GM04504 (cell line): ENCODE measurements at places on chromosomes 5 and 9.
A peak's percentile ranks its signal among the peaks of the same experiment; 100 is the strongest.

GRCh38 chr9:2755285-2755684 lies 38.0 kb downstream of the KCNV2 start:
- DNase-seq = no peak

DNA sequence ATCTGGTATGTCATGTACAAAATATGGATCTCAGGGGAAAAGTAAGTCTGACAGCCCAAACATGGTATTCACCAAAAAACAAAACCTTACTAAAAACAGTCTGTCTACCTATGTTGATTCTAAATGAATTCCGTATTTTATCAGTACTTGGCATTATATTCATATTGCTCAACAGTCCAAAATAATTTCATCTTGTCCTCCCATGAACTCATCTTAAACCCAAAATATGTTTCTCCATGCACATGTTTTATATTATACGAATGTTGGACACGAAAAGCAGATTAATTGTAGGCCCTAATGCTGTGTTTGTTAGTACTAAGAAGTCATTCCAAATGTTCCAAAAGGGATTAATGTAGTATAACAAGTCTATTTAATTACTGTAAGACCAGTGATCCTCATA lies 20.1 kb downstream of the NFIB start:
- no peak for DNase-seq

- DNase-seq = no peak
Measured at GRCh38 chr5:96648593-96648992, 13.6 kb upstream of the CAST start.

DNA sequence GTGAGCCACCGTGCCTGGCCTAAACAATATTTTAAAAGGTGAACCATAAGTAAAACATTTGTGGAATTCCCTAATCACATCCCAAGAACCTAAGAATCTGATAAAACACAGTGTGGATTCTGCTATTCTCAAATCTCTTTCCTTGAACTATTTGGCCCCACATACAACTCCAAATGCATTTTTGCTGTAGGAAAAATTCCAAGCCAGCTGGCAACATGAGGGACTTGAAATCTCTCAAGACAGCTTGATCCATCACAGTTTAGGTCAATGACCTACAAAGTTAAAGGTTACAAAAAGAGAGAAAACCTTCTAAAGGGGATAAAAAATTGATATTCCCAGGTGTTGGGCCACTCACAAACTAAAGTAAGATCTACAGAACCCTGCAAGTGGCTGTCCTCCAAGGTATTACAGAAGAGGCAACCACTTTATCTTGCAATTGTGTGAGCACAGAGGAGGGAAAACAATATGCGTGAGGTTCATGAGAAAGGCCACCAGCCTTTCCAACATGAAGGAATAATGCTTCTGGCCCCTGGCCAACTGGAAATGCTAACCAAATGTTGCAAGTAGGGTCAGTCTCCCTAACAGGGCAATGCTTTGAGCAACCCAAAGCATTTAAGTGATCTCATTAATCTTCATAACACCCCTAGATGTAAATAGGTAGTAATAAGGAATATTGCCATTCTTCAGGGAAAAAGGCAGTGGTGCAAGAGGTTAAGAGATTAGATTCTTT lies 221.4 kb downstream of the SEMA5A start:
- DNase-seq = peak; percentile 15

GRCh38 chr5:141439411-141440141 lies 9.3 kb downstream of the PCDHGA12 start:
- DNase-seq = no peak

GRCh38 chr9:127884427-127884911 lies 7.0 kb upstream of the AK1 start:
- DNase-seq = no peak

- no peak for DNase-seq
Measured at GRCh38 chr5:151182976-151183375, 25.4 kb upstream of the ANXA6 start.

DNA sequence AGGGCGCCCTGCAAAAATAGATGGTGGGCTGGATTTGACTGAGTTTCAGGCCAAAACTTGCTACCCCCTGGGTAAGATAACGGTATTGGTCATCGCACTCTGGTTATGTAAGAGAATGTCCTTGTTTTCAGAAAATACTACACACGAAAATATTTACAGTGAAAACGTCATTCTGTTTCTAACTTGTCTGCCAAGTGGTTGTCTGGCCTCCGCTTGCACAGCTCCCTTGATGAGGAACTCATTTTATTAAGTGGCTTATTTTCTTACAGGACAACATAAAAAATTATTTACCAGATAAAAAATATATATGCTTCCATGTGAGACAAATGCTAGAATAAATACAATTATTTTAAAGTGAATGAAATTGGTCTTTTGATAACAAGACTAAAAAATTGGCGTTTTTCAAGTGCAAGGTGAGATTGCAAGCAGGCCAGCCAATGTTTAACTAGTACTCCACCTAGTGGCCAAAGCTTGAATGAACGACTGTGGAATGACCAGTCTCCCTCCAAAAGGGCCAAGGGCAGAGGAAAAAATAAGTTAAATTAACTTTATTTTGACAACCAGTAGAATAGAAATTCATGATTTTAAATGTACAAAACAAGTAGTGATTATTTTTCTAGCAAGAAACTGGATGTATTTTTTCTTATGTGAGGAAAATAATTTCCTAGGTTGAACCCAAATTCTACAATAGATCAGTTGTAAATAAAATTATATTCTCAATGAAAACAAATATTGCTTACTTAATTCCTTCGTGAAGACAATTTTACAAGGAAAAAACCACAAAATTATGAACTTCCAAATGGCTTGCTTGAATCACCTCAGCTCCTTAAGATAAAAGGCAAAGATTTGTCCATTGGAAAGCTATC lies 93.2 kb downstream of the ZFAND5 start:
- peak; percentile 23 for DNase-seq

- DNase-seq = no peak
Measured at GRCh38 chr9:136378170-136379002, 4.9 kb upstream of the CARD9 start.

- no peak for DNase-seq
Measured at GRCh38 chr5:174187481-174187880, 142.0 kb downstream of the NSG2 start.

DNA sequence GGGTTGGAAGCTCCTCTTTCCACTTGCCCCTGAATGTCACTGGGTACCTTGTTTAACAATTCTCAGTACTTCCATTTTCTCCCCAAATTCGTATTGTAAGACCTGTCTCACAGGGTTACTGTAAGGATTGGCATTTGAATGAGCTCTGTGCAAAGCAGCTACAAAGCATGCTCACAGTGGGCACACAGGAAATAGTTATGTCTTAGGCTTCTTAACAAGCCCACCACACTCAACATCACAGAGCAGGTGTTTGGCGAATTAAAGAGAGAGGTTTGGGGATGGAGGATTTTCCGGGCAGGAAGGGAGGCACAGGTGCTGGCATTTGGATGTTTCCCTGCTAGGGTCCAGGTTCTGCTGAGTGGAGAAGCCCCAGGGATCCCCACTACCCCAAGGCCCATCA lies 17.0 kb upstream of the LHFPL2 start:
- no peak for DNase-seq

DNA sequence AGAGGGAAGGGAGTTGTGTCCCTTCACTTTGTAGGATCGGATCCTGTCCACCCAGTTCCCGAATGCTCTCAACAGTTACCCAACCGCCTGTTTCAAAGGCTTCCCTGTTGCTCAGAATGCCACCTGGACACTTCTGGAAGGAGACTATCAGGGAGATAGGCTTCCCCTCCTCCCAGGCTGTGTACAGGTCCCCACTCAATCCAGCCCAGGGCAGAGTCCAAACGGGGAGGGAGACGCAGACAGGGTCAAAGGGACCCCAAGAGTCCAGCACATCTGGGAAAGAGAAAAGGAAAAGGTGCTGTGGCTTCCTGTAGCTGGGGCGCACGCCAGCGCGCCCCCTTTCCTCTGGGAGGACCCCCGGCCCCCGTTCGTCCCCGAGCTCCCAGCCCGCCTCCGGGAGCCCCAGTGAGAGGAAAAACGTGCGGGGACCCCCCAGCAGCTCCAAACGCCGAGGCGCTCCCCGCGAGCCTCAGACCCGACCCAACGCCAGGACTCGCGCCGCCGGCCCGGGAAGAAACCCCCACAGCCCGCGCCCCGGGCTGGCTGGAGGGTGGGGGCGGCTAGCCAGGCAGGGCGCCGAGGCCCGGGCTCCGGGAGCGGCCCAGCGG lies 640 bp downstream of the SURF4 start:
- DNase-seq = no peak

DNA sequence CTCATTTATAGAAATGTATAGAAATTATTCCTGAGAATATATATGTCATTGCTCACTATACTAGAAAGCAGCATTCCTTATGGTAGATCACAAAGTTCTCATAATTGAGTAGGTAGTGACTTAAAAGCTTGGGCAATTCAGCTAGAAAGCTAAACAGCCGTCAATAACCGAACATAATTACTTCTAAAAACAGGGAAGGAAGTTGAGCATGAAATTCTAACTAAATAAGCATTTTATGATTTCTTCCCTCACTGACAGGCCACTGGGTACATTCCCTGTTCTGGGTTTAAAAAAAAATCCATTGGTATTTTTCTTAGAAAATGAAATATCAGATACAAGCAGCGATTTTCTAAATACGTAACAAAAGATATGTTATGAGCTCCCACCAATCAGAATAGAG lies 91.1 kb upstream of the DAB2 start:
- DNase-seq = no peak

DNA sequence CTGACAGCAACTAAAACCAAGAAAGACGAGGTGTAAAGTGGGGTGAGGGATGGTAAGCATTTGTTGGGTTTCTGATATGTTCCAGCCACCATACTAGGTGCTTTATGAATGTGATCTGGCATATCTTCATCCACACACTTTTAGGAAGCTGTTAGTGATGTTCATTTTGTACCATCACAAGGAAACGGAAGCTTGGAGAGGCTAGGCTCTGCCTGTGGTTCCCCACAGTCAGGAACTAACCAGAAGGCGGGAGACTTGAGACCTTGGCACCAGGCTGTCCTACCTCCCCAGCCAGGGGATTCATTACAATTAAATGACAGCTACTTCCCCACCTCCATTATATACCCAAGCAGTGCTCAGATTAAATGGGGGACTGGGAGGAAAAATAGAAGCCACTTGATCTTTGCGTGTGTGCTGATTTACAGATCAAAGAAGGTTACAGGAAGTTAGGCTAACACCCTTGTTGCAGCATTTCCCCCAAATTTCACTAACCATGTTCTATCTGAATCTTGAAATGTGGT lies 43.0 kb downstream of the SFXN1 start:
- DNase-seq = no peak

GRCh38 chr5:44275908-44276307 lies 113.3 kb downstream of the FGF10 start:
- no peak for DNase-seq

DNA sequence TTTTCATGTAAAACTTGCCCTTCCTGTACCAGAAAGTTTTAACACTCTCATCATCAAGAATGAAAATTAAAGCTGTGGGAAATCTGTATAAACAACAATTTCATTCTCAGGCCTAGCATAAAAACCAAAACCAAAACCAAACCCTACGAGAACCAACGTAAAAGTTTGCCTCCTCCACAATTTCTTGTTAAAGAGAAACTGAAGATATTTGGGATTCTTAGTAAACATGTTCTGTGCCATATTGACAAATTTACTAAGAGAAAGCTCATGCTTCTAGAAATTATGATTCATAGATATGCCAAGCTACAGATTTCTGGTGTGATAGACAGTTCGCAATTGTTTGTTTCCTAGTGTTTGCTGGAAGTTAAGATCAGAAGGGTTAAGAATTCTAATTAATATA lies 801.0 kb upstream of the NUDT12 start:
- DNase-seq = no peak

GRCh38 chr5:103260951-103261350 lies 2.4 kb downstream of the MACIR start:
- DNase-seq = no peak

DNA sequence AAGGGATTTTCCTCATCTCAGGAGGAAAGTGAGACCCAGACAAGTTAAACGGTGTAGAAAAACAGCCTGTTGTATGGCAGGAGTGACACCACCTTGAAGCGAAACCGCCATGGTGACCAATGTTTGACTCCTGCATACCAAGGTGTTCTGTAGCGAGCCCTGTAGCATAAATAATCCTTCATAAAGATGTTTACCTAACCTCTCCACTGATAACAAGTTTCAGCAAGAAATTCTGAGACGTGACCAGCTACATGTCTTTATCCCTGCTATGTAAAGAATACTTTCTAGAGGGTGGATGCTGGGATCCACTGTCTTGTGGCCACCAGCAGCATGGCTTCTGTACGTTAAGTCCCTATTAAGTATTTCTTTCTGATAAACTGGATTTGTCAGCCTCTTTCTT lies 148.1 kb downstream of the MPDZ start:
- no peak for DNase-seq

DNA sequence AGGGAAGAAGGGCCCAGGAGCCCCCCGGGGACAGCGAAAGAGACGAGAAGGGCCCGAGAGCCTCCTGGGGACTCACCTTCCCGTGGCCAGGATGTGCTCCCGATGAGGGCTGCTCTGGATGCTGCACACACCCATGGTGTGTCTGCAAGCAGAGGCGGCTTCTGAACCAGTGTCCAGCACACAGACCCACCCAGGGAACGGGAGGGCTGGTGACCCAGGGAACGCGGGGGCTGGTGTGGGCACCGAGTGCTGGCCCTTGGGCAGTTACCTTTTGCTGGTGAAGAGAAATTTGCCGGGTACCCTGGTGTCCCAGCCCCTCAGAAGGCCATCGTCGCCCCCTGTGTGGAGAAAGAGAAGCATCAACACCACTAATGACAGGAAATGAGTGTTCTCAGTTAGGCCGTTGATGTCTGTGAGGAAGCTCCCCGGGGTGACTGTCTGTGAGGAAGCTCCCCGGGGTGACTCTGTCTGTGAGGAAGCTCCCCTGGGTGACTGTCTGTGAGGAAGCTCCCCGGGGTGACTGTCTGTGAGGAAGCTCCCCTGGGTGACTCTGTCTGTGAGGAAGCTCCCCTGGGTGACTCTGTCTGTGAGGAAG lies 13.2 kb downstream of the MRPL41 start:
- no peak for DNase-seq

- no peak for DNase-seq
Measured at GRCh38 chr5:81909677-81910076, 62.1 kb upstream of the ATG10 start.

GRCh38 chr9:974031-974995 lies 2.1 kb upstream of the DMRT3 start:
- DNase-seq = no peak

- no peak for DNase-seq
Measured at GRCh38 chr9:27073841-27074728, 34.9 kb upstream of the TEK start.

GRCh38 chr9:134340475-134341160 lies 14.4 kb downstream of the RXRA start:
- DNase-seq = no peak
